ENCODE measurements at places on chromosomes 16 and 17. TPM values are rescaled to one million over a fixed set of nuclear protein-coding genes. Genes with fewer than 3 reads are reported as not detected.
A peak's percentile ranks its signal among the peaks of the same experiment; 100 is the strongest.

NOG gene
- 62.4 TPM for total RNA-seq

ERN2 gene
- not detected for total RNA-seq

TBC1D3K gene
- total RNA-seq = not detected

MYH1 gene
- total RNA-seq = 1.8 TPM

DNA sequence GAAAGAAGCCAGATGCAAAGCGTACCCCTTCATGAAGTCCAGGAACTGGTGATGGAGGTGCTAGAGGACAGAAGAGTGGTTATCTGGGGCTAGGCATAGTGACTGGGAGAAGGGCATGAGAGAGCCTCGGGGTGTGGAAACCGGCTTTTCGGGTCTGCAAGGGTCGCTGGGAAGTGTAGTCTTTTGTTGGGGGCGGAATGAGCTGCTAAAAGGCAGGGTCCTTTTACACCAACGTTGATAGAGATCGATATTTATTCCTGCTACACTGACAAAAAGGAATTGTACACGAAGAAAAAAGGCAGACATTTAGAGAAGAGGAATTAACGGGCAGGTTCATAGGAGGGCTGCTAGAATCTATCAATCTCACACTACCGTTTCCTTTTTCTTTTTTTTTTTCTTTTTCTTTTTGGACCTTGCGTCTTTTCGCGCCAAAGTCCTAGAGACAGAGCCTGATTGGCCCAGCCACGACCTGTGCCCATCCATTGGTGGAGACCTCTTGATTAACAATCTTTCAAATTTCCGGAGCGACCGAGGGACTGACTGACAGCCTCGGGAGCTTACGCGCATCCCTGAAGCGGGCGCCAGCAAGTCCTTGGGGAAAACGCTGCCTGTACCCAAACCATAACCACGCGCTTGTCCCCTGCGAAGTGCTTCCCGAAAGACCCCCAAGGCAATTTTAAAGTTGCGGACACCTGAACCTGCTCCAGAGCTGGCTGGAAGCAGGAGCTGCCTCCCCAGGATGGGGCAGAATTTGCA lies 27.7 kb upstream of the DHRS7B start:
- peak; percentile 74 for DNase-seq

GRCh38 chr17:30975042-30975820 lies 4.4 kb downstream of the RNF135 start:
- no peak for DNase-seq

- DNase-seq = no peak
Measured at GRCh38 chr16:56738221-56738620, 8.3 kb downstream of the NUP93 start.

GRCh38 chr17:56125830-56126819 lies 27.1 kb upstream of the ANKFN1 start:
- DNase-seq = peak; percentile 87

DNA sequence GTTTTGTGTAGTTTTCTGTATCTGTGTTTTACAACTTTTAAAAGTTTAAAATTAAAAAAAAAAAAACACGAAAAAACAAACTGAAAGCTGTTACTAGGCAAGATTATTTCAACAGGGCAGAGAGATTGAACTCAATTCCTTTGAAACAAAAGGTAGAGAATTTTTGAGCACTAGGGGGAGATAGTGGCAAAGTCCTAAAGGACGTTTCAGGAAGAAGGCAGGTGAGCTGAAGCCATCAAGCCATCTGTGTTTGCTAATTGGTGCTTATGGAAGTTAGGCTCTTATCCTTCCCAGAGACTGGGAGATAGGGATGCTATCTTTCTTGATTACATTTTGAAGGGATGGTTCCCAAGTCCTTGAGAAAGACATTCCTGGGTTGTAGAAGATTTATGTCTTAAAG lies 70.6 kb upstream of the CLEC3A start:
- DNase-seq = no peak

All from myocyte (in vitro differentiated cells).